ENCODE measurements at places on chromosomes 1 and 21.

DNA sequence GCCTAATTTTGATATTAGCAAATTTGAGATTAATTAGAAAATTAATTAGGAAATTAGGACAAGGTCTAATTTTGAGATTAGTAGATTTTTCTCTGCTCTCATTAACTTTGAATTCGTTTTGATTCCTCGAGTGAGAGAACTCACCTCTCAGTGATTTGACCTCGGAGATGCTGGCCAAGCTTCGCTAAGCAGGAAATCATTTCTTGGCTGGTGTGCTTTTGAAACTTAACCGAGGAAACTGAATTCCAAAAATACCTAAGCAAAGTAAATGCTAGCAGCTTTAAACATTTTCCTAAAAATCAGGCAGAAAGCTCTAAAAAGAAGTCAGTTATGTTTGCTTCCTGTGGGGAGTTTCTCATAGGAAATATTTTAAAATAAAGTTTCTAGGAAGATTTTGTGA, 34.9 kb downstream of the CDC14A start:
- no peak for DNase-seq

DNA sequence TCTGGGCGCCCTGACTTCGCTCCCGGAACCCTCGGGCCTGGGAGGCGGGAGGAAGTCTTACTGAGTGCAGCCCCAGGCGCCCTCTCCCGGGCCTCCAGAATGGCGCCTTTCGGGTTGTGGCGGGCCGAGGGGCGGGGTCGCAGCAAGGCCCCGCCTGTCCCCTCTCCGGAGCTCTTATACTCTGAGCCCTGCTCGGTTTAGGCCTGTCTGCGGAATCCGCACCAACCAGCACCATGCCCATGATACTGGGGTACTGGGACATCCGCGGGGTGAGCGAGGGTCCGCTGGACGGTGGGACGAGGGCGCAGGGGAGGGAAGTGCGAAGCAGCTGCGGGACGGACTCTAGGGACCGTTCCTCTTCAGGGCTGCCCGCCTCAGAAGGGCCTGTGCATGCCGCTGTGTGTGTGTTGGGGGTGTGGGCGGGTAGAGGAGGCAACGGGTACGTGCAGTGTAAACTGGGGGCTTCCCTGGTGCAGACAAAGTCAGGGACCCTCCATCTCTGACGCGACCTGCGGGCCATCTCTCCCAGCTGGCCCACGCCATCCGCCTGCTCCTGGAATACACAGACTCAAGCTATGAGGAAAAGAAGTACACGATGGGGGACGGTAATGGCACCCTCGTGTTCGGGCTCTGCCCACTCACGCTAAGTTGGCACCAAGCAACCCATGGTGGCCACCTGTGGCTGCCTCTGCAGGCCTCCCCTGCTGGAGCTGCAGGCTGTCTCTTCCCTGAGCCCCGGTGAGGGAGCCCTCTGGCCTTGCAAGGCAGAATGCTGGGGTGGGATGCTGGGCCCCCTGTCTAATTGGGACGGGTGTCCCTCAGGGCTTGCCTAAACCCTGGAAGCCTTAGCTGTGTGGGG, at the start of gene GSTM1:
TSS of gene GSTM1 (plus strand) at position 177 of the 859 bp plus-strand sequence. CDS start at position 234, 57 bp downstream.
- peak; percentile 80 for DNase-seq

- DNase-seq, result peak; percentile 54
Measured at GRCh38 chr1:58968360-58968952, 184.6 kb upstream of the JUN start.

- no peak for DNase-seq
Measured at GRCh38 chr1:226638608-226639007, 90.0 kb downstream of the STUM start.

GRCh38 chr1:243930822-243931671, 81.0 kb upstream of the AKT3 start:
- peak; percentile 34 for DNase-seq

- DNase-seq, result no peak
Measured at GRCh38 chr1:17775796-17776195, 20.7 kb downstream of the ACTL8 start.

- no peak for DNase-seq
Measured at GRCh38 chr1:27770293-27770830, 2.7 kb upstream of the STX12 start.

GRCh38 chr1:30874176-30874575, 34.4 kb downstream of the SDC3 start:
- no peak for DNase-seq

DNA sequence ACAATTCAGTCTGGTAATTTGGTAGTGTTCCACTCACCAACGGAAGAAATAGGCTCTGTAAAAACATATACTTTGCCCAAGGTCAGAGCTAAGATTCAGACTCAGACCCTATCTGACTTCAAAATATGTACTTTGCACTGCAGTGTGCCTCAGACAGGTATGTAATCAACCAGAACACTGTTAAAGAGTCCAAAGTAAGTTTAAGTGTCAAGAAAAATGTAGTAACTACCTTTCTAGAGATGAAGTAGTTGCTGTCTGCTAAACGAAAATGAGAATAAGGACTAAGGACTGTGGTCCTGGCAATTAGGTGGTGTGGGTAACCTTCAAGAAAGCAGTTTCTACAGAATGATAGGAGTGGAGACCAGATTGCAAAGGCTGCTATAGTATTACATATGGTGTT, 61.1 kb downstream of the RPAP2 start:
- DNase-seq, result no peak

- DNase-seq, result peak; percentile 38
Measured at GRCh38 chr1:198919667-198920398, 281.0 kb downstream of the PTPRC start.

Data from mesenchymal stem cell (in vitro differentiated cells and primary cell).